ELR (cell line): ENCODE measurements at places on chromosomes 11 and 22.

- DNase-seq = no peak
Observed at GRCh38 chr11:69840371-69841169, 21.4 kb upstream of the FGF3 start.

- peak; percentile 91 for DNase-seq
Observed at GRCh38 chr11:86459682-86460460, 85.2 kb downstream of the CCDC81 start.

DNA sequence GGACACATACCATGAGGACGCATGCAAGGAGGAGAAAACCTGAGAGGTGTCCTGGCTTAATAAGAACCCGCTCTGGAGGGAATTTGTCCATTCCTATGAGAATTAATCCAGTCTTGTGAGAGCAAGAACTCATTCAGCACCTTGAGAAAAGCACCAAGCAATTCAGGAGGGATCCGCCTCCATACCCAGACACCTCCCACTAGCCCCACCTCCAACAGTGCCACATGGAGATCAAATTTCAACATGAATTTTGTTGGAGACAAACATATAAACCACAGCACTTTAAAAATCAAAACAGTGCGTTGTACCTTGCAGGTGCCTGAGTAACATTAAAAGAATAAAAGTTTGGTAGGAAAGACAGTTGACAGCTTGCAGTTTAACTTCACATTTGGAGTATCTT lies 11.4 kb downstream of the UBE4A start:
- no peak for DNase-seq

DNA sequence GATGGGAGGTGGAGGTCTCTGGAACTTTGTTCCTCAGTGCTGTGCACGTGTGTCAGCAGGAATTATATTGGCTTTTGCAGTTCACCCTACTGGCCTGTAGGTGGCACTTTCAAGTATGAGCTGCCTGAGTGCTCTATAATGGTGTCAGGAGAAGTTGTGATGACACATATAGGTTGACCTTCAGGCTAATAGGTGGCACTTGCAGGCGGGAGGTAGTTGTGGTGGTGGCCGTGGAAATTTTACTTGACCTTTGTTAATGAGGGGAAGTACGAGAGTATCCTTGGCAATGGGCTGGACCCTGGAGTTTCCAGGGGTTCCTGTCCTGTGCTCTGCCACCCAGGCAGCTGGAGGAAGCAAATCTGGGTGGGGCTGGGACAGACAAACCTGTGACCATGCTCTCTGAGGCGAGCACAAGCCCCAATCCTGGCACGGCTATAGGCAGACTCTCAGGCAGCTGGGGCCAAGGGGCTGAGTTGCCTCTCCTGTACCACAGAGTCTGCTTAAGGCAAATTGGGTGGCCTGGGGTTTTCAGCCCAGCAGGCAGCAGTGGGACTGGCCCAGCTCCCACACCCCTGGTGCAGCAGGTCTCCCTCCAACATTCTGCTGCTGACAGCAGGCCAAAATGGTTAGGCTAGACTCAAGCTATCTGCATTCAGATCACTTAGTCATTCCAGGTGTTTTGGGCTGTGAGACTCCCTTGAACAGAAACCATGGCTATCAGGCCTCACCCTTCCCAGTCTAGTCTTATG lies 147.5 kb upstream of the CTSC start:
- DNase-seq = peak; percentile 67

GRCh38 chr11:1125803-1126202 lies 31.9 kb upstream of the MUC5AC start:
- no peak for DNase-seq

GRCh38 chr22:24728790-24729637 lies 45.5 kb downstream of the PIWIL3 start:
- no peak for DNase-seq

DNA sequence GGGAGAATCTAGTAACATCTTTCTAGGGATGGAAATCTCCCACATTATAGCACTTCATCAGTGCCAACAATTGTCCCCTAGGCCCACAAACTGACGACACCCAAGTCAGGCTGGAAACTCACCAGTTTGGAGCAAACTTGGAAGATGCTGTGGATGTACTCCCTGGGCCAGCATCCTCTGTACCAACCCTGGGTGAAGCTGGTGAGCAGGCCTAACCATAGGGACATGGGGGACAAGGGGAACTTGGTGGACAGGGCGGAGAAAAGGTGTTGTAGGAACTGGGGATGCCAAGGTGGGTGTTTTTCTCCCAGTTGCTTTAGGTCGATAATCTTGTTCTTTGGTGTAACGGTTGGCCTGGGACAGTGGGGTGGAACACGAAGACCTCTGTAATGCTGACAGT lies 42.2 kb downstream of the DRG1 start:
- DNase-seq = no peak

DNA sequence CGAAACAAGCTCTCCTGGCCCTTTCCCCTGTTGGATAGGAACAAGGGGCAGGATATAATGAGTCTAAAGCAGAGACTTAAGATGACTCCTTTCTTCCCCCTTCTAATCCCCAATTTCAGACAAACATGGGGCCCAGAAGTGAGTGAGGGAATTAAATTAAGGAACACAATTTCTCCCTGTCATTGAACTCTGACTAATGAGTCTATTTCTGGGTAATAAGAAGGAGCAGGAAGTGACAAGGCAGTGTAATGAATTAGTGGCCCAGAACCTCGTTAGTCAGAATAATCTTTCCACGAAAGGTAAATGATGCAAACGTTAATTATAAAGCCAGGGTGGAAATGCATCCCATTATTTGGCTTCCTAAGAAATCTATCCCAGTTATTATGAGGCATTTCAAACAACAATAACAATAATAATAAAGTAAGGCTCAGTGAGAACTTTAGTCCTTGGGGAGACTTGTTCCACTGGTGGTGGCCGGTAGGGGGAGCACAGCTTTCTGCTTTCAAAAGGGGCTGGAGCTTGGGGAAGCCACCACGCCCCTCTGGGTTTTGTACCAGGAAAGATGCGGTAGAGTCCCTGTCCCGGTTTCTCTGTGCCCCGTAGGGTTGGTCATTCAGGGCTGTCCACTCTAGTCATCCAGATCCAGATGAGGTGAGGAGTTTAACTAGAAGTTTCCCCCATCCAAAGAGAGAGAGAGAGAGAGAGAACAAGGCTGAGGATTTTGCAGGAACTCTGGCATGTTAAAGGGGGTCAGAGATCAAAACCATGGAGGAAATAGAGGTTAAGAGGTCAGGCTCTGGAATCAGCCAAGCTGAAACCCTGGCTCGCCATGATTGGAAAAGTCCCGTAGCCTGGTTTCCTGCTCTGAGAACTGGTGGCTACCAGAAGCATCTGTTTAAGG lies 298.3 kb downstream of the NTM start:
- DNase-seq = peak; percentile 69
